ENCODE measurements at places on chromosomes 13 and 19.
A peak's percentile ranks its signal among the peaks of the same experiment; 100 is the strongest.

DNA sequence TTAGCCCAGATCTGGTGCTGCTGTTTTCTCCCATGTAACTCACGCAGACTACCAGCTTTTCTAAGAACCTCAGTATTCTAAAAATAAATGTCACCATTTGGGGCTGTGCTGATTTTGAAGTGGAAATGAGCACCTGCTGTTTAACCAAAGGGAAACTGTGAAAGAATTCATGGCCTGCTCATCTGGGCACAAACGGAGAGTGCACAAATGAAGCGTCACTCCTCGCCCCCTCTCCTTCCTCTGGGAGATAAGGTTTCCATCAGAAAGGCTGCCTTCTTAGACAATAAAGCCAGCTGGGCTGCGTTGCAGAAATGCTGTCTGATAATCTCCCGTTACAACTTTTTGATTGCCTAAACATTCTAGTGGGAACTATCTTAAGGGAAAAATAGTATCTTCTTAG is 73.7 kb upstream of the SLC15A1 start:
- DNase-seq: no peak

- DNase-seq: peak; percentile 85
These were observed 681.7 kb downstream of the PCDH17 start for GRCh38 chr13:58313219-58313618.

- peak; percentile 34 for DNase-seq
These were observed 622 bp upstream of the FXYD5 start for GRCh38 chr19:35153701-35154524.

- no peak for DNase-seq
These were observed 17.3 kb downstream of the LCP1 start for GRCh38 chr13:46164661-46165060.

GRCh38 chr13:21318891-21319532 is 140.1 kb downstream of the ZDHHC20 start:
- DNase-seq: no peak

DNA sequence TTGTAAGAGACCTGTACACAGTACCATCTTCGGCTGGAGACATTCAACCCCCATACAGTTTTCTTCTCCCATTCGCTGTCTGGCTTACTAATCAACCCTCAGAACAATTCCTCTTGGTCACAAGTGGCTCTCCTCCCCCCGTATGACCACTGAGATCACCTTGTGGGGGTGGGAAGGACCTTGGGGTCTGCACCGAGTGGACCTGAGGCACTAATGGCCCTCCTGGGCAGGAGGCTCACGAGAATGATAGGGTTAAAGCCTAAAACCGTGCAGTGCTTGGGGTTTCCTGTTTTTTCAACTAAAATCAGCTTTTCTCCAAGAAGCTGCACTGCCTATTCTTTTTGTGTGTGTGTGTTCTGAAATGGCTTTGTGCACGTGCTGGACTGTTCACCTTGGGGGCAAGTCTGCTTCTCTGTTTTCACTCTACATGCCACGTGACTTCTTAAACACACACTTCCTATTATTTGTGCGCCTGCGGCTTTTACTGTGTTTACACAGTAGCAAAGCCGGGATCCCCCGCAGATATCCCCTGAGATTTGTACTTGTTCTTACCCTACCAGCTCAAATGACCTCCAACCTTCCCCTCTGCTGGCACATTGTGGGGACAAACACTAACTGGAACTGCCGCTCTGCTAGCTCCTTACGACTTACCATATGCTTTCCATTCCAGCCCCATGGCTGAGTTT is 12.3 kb downstream of the RBM26 start:
- DNase-seq: no peak

- DNase-seq: peak; percentile 86
These were observed 772 bp downstream of the PARP4 start for GRCh38 chr13:24511816-24512196.

DNA sequence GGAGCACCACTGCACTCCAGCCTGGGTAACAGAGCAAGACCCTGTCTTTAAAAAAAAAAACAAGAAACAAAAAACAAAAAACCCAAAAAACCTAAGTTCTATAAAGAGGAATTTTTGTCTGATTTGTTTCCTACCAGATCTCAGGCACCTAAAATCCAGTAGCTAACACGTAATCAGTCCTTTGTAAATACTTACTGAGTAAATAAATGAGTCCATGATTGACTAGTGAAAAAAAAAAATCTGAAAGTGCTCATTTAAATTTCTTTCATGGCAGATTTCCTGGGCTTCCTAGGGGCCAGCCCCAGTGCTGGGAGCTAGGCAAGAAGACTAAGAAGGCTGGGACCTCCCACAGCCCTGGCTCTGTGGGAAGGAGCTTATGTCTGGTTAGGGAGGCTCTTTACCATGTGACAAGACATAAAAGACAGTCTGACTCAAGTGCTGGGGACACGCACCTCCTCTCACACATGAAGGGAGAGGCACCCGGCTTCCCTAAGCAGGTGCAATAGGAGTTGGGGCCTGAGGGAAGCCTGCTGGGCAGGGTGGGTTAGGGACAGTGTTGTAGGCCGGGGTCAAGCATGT is 22.5 kb downstream of the LIG1 start:
- DNase-seq: no peak

DNA sequence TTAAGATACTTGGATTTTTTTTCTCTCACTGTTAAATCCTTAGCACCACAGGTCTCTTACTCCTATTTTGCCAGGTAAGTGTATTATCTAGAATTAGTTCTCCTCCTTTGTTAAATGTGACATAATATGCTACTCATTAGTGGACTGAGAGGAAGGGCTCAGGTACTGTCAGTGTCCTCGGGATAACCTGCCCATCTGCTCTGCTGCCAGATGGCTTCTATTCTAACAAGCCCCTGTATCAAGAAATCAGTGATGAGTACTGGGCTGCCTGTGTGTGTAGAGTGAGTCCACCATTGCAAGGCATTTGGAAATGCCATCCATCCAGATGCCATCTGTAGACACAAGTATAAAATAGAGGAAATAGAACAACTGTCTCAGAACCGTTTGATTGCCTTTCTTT is 209.6 kb downstream of the ATP8A2 start:
- DNase-seq: no peak

GRCh38 chr19:19407633-19407930 is 2.1 kb downstream of the GATAD2A start:
- DNase-seq: no peak
